ENCODE measurements at places on chromosomes 11 and 22.

- DNase-seq, result no peak
Observed at GRCh38 chr11:44910591-44910990, 40.1 kb downstream of the TP53I11 start.

DNA sequence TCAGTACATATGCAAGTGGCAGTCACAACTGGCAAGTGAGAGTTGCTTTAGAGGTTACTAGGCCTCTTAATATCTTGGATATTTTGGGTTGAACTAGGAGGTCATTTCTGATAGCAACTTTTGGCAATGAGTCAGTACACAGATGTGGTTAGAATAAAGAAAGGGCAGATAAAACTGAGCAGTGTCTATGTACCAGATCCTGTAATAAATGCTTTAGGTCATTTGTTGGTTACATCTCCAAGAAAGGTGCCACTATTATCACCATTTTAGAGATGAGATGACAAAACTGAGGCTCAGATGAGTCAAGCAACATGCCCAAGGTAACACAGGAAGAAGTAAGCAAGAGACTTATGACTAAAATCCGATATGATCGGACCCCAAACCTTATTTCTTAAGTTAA, 25.0 kb downstream of the MAML2 start:
- DNase-seq, result no peak

DNA sequence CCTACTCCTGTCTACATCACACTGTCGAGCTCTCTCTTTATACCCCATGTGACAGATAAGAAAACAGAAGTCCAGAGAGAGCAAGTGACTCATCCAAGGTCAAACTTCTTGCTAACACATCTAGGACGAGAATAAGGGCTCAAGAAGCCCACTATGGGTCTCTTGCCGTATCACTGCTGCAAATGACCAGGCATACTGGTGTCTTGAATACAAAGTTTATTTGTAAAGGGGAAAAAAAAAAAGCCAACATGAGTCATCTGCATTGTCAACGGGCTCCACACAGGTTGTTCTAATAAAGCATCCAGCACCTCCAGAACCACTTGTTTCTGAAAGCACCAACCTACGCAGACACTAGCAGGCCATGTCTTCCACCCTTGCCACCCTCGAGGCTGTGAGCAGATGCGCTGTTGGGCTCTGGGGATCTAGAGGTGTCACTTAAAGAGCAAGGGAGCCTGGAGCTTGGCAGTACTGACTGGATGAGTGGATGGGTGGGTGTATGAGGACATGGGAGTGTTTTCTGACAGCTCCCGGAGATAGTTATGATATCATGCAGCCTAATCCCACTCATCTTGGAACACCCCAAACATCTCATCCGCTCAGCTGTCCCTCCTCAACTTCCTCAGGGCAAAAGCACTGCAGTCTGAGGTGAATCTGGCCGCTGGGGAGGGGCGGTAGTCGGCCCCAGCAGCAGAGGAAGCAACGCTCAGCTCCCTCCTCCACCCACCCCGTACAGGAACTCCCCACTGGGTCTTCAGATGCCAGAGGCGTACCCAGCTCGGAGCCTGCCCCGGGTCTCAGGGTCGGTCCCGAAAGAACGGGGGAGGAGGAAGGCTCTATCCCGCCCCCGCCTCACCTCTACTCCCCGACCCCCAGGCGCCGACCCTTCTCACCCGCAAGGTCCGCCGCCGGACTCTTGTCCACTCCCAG, 1.0 kb downstream of the SMCO4 start:
- no peak for DNase-seq

DNA sequence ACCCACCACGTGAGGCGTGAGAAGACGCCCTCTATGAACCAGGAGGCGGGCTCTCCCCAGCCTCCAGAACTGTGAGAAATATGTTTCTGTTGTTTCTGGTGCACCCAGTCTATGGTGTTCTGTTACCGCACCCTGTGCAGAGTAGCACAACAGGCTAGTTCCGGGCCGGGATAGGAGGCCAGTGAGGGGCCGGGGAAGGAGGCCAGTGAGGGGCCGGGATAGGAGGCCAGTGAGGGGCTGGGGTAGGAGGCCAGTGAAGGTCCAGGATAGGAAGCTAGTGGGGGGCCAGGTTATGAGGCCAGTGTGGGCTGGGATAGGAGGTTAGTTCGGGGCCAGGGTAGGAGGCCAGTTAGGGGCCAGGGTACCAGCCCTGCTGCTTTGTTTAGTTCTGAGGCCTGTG, 204.6 kb downstream of the BARX2 start:
- no peak for DNase-seq
